ENCODE measurements at places on chromosomes 5 and 9.

- DNase-seq: no peak
These were observed 37.5 kb downstream of the CREBRF start for GRCh38 chr5:173093606-173094005.

DNA sequence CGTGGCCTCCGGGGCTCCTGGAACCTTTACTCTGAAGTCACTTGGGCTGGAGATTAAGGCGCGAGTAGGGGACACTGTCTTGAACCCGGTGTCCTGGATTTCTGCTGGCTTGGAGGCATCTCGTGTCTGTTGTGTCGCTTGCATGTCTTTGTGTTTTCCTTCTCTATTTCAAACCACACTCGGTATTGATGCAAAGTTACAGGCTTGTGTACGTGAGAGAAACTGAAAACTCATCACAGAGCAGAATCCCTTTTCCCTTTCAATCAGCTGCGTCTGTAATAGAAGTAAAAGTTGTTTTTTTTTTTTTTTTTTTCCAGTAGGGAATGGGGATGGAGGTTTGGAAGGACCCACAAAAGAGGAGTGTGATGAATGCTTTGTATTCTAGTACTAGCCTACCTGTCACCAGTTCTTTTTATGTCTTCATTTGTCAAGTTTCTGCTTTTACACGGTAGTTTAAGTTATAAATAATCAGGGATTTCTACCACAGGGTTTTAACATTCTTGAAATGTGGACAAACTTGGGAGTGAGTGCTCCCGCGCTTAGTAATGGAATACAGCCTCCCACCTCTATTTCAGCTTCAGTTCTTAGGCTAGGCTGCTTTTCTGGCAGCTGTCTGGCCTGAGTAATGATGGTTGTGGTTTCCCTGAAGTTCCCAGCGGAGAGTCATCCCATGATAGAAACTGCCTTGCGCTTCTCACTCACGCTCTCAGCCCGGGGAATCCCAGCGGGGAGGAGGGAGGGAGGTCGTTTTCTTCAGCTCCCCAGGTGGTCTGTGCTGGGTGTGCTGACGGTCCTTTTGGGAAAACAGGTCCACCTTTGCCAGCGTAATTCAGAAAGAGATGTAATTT is 763 bp downstream of the TJP2 start:
- DNase-seq: no peak

DNA sequence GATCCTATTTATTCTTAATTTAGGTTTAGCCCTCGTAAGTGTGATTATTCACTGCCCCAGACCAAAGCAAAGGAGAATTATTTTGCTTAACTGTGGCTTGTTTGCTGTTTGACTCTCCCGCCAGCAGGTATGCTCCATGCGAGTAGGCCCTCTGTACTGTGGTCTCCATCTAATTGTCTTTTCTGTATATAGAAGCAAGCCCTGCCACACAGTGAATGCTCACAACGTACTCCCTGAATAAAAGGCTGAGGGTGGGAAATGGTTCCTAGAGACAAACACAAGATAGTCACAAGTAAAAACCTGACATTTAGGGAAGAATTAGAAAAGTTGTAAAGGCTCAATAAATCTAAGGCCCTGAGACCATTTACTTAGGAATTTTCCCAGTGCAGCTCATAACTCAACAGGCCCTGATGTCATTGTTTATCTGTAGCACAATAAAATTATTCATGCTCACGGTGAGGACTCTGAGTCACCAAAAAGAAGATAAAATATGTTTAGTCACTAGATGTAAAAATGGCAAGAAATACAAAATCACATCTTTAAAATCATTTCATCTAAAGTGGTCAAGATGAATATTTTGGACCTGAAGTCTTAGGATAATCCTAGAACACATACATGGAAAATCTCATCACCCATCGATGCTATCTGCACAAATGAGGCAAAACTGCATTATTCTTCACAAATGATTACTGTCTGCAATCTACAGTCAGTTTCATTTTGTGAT is 473.2 kb downstream of the ENC1 start:
- DNase-seq: no peak

GRCh38 chr9:120868339-120868675 is 8.7 kb downstream of the PHF19 start:
- no peak for DNase-seq

DNA sequence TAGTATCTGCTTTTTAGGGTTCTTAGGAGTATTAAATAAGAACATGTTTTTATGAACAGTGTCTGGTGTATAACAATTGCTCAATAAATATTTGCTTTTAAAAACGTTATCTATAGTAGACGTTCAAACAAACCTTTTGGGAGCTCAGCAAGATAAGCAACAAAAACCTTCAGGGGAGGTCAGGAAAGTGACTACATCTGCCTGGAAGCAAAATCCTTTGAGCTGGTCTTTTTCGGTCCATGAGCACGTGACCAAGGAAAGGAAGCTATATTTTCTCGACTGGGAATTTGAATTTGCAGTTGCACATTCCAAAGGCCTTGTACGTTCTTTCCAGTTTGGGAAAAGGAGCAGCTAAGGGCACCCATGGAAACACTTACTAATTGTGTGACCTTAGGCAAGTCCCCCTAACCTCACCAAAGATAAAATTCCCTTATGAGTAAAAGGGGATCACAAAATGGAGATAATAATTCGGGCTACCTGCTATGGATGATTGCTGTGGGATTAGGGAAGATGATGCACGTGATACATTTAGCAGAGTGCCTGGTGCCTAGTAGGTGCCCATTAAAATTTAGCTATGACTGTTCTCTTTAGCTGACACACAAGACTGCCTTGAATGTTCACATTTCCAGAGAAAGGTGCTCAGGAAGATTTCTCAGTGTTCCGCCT is 45.4 kb downstream of the PTTG1 start:
- DNase-seq: no peak

GRCh38 chr9:77175151-77175550 is 2.2 kb upstream of the VPS13A start:
- no peak for DNase-seq

DNA sequence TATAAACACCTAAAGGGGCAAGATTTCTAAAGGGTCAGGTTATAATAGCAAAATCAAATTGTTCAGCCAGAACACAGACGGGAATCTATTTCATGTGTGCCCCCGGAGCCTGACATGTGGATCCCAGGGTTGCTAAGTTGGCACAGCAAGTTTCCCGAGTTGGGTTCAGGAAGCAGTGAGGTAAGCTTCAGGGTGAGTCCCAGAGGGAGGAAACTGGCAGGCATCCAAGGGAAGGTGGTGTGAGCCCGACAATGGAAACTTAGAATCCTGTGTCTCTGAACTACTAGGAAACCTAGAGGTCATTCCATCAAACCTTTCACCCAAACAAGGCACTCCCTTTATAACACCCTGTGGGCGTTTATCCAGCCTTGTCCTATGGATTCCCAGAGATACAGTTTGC is 98.4 kb downstream of the ADRB2 start:
- DNase-seq: no peak

- DNase-seq: no peak
These were observed 126.5 kb upstream of the CDH18 start for GRCh38 chr5:20114526-20114925.

DNA sequence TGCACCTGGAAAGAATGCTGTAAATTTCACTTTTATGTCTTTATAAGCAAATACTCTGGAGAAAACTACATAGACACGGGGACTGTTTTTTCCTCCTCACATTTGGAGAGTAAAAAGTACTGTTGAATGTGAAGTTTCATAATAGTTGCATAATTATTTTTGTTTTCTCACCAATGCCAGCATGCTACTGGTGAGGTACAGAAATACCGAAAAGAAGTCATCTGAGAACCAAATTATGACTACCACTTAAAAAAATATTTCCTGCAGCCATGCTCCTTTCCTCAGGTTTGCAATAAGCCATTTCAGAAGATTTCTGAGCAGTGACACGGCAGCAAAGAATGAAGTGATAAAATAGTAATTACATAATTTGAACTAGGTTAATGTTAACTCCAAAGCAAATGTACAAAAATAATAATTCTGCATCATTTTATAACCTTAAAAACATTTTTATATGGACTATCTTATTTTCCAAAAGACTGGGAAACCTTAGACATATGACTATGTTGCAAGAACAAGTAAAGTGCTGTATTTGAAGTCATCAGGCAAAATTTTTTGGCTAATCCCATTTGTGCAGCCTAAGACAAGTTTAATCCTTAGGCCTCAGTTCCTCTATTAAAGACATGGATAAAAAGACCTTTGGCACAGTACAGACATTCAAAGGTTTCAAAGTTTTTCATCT is 144.7 kb downstream of the PCSK1 start:
- DNase-seq: no peak
